NCI-H446 (cell line): ENCODE measurements at places on chromosomes 4 and X.

DNA sequence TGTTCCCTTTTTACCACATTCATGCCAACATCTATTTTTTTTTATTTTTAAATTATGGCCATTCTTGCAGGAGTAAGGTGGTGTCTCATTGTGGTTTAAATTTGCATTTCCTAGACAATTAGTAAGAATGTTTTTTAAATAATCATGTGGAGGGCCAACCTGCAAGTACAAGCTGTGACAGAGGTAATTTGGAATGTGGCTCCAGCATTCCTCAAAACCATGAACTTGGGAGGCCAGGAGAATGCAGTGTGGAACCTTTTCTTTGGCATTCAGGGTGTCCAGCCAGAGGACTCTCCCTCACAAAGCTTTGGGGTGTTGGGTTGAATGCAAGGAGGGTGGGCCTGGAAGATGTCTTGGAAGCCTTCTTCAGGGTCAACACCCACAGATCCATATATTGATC lies 7.3 kb upstream of the TMEM185A start:
- DNase-seq: no peak

- no peak for DNase-seq
These were observed 2.9 kb upstream of the MND1 start for GRCh38 chr4:153341575-153342090.

DNA sequence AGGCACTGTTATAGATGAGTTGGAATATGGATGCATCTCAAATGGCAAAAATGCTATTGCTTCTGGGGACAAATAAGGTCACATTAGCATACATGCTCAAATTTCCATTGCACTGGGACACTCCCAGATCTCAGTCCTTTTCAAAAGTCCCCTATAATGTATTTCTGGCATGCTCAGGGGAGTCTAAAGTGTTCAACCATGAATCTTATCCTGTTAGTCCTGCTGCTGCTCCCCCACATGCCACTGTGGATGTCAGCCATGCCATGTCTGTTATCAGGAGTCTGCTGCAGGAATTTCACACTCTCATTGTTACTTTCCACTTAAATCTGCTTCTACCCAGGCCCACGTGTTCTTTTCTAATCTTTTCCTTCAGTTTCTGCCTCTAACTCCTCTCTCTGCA lies 1000.6 kb downstream of the CCSER1 start:
- no peak for DNase-seq

DNA sequence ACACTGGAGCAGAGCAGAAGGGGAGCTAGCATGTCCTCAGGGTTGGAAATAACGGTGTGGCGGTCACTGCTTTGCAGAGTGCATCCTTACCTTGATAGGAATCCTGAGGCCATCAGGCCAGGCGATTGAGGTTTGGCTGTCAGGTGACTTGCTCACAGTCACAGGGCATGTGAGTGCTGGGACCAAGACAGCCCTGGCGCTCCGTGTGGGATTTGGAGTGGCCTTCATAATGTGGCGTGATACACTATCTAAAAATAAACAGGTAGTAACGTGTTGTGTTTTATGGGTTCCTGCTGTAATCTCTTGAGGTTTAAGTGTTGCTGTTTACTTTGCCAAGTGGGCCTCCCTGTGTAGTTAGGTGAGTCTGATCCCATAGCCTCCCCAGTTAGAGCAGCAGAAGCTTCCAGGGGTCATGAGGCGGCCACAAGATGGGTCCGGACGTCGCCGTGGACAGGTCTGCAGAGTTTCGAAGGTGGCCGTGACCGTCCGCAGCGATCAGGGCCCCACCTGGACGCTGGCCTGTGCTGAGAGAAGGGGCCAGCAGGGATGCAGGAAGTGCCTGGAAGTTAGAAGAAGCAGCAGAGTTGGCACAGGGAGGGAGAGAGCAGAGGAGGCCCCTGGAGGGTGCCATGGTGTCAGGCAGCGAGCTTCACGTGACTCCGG lies 27.7 kb downstream of the RGS12 start:
- no peak for DNase-seq

DNA sequence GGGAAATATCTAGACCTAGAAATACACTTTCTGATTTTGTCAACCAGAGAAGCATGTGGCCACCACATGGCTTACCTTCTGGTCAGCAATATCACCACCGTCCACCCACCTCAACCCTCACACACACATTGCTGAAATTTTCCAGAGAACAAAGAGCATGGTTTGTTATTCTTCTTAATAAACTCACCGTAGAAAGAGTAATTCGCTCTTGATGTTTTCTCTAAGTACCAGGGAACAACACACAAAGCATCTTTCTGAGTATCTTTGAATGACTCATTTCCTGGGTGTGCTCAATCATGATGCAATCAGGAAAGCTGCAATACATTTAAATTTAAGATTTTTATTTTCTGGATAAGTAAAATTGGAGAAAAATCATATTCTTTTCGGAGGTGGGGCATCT lies 24.7 kb upstream of the LRAT start:
- no peak for DNase-seq
